ENCODE measurements at places on chromosomes 12 and 14. TPM values are rescaled to one million over a fixed set of nuclear protein-coding genes. Genes with fewer than 3 reads are reported as not detected.

OSGEP gene
- 58.4 TPM for total RNA-seq

RCOR1 gene
- 6.3 TPM for total RNA-seq

OTOGL gene
- 0.44 TPM for total RNA-seq

ATF1 gene
- 24.9 TPM for total RNA-seq

KIF26A gene
- 2.6 TPM for total RNA-seq

DNA sequence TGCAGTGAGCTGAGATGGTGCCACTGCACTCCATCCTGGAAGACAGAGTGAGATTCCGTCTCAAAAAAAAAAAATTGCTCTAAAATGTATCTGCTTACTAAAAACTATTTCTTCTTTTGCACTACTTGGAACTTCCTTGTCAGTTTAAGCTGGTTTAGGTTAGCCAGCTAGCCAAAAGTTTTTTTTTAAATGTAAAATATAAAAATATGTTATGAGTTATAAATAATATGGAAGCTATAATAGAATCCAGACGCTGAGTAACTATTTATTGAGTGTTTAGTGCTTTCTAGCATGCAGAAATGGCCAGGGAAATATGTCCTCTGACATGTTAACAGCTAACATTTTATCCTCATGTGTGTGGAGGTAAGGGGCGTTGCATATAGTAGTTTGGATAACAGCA lies 85.6 kb downstream of the PLEKHA5 start:
- no peak for DNase-seq

DNA sequence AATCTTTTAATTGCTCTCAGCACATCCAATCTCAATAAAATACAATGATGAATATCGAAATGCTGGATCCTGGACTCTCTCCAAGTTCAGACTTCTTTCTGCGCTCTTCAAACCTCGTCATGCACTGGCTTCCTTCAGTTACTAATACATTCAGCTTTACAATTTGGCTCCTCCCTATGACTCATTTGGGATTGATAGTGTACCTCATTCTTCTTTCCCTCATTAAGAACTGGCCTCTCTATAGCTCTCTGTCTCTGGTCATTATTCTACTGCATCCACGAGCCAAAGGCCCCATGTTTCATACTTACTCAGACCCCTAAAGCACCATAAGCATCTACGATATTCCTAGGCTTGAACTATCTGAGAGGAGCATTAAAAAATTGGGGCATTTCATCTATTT lies 4.9 kb downstream of the TSPAN8 start:
- DNase-seq = no peak

GRCh38 chr14:96160913-96161310 lies 43.7 kb upstream of the BDKRB2 start:
- no peak for DNase-seq

GRCh38 chr12:64400041-64400440 lies 4.2 kb upstream of the XPOT start:
- no peak for DNase-seq

DNA sequence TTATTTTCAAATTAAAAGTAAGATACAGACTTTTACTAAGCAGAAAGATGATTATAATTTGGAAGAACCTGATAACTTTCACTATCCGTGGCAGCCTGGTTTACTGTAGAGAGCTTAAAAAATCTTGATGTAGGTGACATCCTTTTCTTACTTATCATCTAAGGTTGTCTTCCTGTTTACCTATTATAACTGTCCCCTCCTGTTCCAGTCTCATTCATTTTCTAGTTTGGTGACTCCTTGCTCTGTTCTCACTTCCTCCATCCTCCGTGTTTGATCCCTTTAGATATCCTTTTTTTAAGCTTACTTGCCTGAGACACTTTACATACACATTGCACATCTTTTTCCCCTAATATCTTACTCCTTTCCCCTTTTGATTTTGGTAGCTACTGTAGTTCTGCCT lies 27.5 kb downstream of the CCDC91 start:
- no peak for DNase-seq

- no peak for DNase-seq
These were observed 8.2 kb downstream of the SERPINA6 start for GRCh38 chr14:94314890-94315289.

DNA sequence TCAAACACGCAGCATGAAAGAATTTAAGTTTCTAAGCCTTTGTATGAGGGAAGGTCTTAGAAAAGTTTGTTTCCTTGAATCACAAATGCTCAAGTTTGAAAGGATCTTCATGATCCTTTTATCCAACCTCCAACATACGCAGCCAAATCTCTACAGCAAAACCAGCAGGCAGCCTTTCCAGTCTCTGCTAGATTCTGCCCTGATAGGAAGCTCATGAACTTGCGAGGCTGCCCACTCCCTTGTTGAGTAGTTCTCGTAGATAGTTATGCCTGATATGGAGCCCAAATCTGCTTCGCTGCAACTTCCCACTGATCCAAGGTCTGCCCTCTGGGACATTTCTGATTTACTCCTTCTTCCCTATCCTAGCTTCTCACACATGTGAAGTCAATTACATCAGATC lies 272.9 kb downstream of the EGLN3 start:
- no peak for DNase-seq

- DNase-seq = no peak
These were observed 10.4 kb downstream of the LUM start for GRCh38 chr12:91100906-91101305.

DNA sequence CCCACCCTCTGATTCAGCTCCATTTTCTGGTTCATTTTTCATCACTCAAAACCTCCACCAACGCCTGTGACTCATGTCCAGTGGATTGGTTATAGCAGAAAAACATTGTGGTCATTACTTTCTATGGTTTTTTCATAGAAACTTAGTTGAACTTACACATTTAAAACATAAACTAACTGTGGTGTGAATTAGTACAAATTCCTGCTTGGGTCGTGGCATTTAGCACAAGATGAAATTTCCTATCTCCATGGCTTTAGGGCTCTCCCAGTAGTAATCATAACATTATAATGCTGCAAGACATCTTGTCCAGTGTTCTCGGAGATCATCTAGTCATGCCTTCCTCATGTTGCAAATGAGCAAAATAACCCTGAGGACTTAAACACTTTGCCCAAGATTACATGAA lies 7.1 kb downstream of the RNASE7 start:
- DNase-seq = no peak

Data from tibial nerve (tissue), 4 donors.